ENCODE measurements at places on chromosomes 6 and 20.

- DNase-seq: no peak
Measured at GRCh38 chr6:144624716-144625115, 339.6 kb downstream of the UTRN start.

DNA sequence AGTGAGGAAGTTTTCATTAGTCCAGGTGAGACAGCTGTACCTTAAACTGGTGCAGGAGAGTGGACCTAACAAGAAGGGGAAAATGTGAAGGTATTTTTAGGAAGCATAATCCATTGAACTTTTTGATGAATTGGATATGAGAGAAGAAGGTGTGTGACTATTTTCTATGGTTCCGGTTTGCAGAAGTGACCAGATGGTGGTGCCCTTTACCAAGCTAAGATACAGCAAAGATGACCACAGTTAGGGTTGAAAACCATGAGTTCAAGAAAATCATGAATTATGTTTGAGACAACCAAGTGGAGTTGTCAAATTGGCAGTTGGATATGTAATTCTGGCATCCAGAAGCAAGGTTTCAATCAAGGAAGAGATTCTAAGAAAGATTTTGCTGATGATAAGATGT lies 61.9 kb upstream of the NRSN1 start:
- no peak for DNase-seq

GRCh38 chr6:5067305-5067704 lies 17.8 kb upstream of the PPP1R3G start:
- DNase-seq: no peak

DNA sequence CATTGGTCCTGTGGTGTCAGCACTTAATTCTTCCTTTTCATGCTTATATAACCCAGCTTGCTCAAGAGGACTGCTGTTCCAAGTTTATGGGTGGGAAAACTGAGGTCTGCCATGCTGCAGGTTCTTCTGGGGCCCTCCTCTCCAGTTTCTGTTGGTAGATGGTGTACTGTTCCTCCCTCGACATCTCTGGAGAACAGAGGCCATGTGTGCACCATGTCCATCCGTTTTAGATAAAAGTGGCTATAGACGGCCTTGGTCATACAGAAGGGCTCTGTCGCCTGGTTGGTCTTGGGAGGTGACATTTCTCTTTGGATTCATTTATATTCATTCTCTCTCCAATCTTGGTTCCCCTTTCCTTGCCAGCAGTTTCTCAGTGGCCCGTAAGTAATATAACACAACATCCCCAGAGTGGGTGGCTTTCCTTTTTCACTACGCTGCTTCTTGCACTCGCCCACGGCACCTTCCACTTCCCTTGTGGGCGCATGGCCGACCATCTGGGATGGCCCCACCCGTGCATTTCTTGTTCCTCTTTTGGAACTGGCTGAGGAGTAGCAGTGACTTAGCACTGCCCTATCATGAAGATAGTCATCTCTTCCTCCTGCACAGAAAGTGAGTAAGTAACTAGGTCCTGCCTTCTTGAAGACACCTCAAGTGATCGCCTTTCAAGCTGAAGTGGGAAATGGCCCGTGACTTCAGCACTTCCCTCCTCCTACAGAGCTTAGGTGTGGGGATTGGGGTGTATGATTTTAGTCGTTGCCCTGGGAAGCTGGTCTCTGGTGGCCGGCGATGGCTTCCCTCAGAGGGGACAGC lies 94.2 kb downstream of the RREB1 start:
- DNase-seq: no peak

Measured in NCI-H2081 treated with DMSO at 0.1 percent for 48 hours (cell line).